ENCODE measurements at places on chromosomes 3 and 15. TPM values are rescaled to one million over a fixed set of nuclear protein-coding genes. Genes with fewer than 3 reads are reported as not detected.

Gene NR1I2
- not detected for total RNA-seq

GRCh38 chr15:75170711-75171341, 30.9 kb upstream of the C15orf39 start:
- no peak for DNase-seq

Gene GOLGA8O
- total RNA-seq, result 2.4 TPM

Gene CA12
- total RNA-seq, result 0.76 TPM

- no peak for DNase-seq
Measured at GRCh38 chr3:49495023-49495422, 25.0 kb downstream of the DAG1 start.

DNA sequence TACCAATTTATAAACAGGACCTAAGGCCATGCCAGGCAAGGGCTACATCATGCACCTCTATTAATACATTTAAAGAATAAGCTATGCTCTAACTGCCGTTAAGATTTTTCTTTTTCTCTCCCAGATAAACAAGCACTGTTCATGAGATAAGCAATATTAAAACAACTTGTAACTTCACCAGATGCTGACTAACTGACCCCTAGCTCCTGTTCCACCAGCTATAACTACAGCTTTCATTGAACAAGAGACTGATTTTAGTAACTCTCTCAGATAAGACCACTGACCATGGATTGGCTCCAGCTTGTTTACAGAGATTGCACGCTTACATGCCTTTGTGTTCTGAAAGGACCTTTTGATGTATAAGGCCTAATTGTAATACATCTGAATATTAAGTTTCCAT, 540.7 kb upstream of the NECTIN3 start:
- DNase-seq, result no peak

- no peak for DNase-seq
Measured at GRCh38 chr3:170024581-170024980, 13.2 kb upstream of the GPR160 start.

Gene XYLB
- total RNA-seq, result 8.5 TPM

- DNase-seq, result no peak
Measured at GRCh38 chr3:6260551-6261191, 600.2 kb upstream of the GRM7 start.

DNA sequence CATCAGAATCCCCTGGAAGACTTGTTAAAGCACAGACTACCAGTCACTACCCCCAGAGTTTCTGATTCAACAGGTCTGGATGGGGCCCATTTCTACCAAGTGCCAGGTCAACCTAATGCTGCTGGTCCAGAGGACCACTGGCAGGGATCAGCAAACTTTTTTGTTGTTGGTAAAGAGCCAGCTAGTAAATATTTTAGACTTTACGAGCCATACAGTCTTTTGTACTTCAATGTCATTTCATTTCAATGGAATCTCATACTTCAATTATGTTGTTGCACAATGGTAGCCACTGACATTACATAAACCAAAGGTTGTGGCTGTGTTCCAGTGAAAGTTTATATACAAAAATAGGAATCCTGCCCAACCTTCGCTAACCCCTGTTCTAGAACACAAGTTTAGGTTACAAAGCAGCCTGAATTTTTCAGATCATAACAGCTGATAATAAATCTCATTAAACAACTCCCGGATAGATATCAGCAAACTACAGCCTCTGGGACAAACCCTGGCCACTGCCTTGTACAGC, 28.7 kb downstream of the ULK4 start:
- no peak for DNase-seq

DNA sequence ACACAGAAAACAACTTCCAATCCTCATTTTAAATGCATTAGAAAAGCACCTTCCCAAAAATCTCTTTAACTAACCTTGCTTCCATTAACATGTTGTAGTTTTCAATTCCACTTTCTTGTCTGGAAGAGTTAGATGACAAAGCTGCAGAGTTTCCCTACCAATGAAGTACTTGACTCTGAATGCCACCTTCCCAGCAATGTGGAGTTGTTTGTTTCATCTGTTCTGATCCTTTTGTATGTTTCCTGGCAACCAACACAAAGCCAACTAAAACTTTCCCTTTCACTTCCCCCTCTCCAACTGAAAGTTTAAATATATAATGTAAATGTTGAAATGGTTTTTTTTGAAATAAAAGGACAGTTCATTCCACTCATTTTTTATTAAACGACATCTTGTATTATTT, at the start of gene WDR49:
Gene WDR49 (minus strand): TSS at position 183 of the 400 bp plus-strand sequence. CDS start 517 bp downstream, outside the sequence.
- no peak for DNase-seq

DNA sequence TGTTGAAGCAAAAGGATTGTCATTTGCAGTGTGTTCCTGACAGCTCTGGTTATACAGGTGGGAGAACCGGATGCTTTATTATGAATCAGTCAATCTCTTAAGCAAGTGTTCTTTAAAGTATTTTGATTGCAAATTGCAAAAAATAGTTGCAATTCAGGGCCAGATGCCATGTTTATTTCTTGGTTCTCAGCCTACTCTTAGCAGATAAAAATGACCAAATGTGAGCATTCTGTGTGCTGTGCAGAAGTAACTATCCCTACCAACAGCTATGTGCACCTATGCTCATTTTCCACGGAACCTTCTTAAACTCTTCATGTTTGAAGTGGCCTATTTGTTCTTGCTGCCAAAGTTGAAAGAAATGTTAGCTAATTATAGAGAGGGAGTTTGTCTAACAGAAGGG, 262.3 kb upstream of the RASGRP1 start:
- no peak for DNase-seq

GRCh38 chr15:40087991-40088928, 20.4 kb downstream of the BMF start:
- DNase-seq, result no peak

DNA sequence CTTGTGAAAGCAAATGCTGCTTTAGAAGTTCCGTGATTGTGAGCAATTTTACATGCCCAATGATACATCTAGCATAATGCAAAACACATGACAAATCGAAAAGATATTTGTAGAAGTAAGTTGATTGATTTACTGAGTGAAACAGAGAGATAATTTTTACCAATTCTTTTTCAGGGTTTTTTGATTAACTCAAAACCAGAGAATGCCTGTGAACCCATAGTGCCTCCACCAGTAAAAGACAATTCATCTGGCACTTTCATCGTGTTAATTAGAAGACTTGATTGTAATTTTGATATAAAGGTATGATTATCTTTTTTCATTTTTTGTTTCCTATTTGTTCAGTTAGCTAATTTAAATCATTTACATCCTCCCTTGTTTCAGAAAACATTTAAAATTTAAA, 58.8 kb downstream of the RNF13 start:
- DNase-seq, result no peak

DNA sequence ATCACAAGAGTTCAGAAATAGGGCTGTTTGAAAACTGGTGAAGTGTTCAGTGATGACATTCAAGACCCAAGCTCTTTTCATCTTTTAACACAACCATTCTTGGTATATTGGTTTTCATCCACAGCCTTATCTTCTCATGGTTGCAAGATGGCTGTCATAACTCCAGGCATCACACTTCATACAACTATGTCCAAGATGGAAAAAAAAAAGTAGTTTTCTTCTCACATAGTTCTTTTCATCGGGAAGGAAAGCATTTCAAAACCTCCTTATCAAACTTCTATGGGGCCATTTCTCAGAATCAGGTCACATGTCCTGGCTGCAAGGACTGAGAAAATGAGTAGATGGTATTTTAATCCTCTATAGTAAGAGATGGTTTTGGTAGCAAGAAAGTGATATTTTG, 21.1 kb upstream of the MFSD1 start:
- no peak for DNase-seq

- DNase-seq, result no peak
Measured at GRCh38 chr3:18725668-18726407, 300.7 kb upstream of the SATB1 start.

Gene EAF2
- total RNA-seq, result 2.4 TPM

GRCh38 chr3:86967062-86967461, 23.9 kb downstream of the VGLL3 start:
- no peak for DNase-seq

Gene ZNF619
- total RNA-seq, result 6.7 TPM

DNA sequence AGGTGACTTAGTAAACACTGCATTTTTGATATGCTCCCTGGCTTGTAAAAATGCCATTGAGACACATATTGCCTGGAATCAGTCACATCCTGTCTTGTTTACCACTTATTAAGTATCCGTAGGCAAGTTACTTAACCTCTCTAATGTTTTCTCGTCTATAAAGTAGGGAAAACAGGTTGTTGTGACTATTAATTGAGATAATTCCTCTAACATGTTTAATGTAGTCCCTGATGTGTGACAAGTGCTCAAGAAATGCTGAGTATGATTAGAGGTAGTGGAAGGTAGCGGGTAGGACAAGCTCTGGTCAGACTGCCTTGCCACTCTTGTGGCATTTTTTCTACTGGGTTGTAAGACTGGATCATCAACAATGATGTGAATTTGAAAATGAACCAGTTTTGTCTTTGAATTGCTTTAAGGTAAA, 54.1 kb downstream of the NFKBIZ start:
- DNase-seq, result no peak

DNA sequence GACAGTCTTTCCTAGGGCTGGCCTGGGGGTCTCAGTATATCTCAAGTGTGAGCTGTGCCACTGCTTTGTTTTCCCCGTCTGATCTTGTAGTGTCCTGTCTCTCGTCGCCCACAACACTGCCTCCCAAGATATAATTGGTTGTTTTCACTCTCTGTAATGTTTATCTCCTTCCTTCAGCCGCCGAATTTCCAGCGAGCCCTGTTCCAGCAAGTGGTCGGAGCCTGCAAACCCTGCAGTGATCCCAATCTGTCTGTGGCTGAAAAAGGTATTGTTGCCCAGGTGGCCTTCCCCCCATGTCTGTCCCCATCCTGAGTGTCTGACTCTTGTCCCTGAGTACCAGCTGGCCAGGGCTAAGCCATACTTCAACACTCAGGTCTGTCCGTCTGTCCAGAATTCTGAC, 9.5 kb upstream of the MANF start:
- no peak for DNase-seq

Gene GPR149
- total RNA-seq, result not detected

Gene TNFSF10
- not detected for total RNA-seq

GRCh38 chr15:67743558-67743957, 81.8 kb upstream of the SKOR1 start:
- DNase-seq, result no peak

GRCh38 chr3:66819993-66820501, 178.1 kb upstream of the KBTBD8 start:
- DNase-seq, result no peak

DNA sequence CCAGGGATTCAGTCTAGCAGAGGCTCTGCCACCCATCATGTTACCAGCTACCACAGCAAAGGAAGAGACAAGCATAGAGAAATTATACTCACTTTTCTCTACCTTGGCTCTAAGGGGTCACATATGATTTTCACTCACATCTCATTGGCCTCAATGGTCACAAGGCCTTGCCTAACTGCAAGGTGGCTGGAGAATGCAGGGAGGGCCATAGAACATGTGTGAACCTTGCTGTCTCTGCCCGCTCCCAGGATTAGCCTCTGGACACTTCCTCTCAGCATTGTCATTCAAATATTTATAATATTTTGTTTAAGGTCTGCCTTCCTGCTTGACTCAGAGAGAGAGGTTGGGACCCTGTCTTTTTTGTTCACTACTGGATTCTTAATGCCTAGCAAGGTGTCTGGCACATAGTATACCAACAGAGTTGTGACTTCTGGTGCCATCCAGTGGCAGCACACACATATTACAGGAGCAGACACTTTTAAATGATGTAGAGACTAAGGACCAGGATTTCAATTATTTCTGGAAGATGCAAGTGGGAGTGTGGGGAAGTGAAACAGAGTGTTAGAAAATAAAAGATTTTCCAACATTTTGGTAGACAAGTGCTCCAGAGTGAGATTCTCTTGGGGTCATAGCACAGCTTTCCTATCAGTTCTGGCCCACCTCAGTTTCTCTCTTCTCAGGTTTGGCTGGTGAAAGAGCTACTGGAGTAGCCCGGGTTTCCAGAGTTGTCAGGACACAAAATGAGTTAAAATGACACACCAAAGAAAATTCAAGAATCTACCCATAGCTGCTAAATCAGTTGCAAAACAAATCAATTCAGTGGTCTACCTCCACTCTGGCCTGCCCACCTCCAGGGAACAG, 119.0 kb upstream of the RASGRP1 start:
- no peak for DNase-seq

Gene NANOGP8
- total RNA-seq, result not detected

DNA sequence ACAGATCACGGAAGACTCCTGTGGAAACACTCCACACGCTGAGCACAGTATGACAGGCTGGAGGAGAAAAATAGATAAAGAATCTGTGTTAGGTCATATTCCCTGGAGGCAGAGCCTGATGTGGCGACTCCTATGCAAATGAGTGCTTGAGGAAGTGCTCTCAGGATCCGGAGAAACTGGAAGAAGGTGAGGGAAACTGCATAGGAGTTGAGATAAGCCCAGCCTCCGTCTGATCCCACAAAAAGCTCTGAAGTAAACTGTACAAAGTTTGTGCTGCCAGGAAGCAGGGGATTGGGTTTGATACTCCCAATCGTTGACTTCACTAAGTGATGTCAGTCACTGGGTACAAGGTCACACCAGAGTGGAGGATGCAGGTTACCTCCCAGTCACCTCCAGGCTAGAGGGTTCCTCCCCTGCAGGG, 33.4 kb downstream of the OSBPL10 start:
- no peak for DNase-seq

- no peak for DNase-seq
Measured at GRCh38 chr3:165144271-165144670, 51.9 kb downstream of the SLITRK3 start.

DNA sequence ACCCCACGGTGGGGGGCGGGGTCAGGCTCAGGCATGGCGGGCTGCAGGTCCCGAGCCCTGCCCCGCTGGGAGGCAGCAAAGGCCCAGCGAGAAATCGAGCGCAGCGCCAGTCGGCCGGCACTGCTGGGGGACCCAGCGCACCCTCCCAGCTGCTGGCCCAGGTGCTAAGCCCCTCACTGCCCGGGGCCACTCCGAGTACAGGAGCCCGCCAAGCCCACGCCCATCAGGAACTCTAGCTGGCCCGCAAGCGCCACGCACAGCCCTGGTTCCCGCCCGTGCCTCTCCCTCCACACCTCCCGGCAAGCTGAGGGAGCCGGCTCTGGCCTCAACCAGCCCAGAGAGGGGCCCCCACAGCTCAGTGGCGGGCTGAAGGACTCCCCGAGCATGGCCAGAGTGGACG, 29.2 kb downstream of the SCAPER start:
- no peak for DNase-seq

DNA sequence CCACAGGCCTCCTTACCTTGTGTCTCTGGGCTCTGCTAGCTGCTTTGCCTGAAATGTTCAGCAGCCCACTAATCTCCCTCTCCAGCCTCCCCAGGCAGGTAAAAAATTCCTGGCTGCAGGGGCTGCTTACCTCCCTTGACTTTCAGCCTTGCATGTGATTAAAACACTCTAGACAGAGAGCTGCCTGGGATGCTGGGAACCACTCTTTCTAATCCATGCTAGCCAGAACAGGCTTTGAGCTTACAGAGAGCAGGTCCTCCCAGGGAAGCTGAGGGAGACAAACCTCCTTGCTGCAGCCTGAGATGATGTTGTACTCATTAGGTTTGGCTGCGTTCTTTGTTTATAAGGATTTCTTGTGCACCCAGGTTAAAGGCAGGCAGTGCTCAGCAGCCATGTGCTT, 33.7 kb upstream of the LIPC start:
- no peak for DNase-seq
